ENCODE measurements at places on chromosomes 5 and 9. TPM values are rescaled to one million over a fixed set of nuclear protein-coding genes. Genes with fewer than 3 reads are reported as not detected.

PCDHA4 gene
- not detected for total RNA-seq

- peaks cover 4% of the 10 kb centered on the region for H3K27me3 ChIP-seq
- no peak for DNase-seq
- H3K4me1 ChIP-seq: no peaks in the 10 kb centered on the region
- H3K36me3 ChIP-seq: no peaks in the 10 kb centered on the region
These were observed 8.0 kb downstream of the MCC start for GRCh38 chr5:113480243-113480642.

PDE4D gene
- total RNA-seq: 171 TPM

PPP2R2B gene
- total RNA-seq: not detected

DNA sequence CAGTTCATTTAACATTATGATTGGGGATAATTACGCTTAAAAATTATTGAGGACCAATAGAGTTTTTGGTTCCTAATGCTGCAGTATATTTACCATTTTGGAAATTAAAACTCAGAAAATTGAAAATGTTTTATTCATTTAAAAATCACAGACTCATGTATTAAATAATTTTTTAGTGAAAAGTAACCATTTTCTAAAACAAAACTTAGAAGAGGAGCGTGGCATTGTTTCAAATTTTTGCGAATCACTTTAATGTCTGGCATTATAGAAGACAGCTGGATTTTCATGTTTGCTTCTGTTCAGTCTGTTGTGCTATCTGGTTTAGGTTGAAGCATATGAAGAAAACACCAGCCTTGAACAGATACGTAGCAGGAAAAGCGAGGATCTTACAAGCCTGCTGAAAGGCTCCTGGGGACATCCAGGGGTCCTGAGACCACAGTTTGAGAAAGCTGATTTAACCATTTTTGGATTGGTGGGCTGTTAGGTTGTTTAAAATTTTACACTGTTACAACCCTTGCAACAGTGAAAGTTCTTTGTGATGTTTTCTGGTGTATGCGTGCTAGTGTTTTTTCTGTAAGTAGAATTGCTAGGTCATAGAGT lies 1.6 kb downstream of the ZFYVE16 start:
- H3K27me3 ChIP-seq: no peaks in the 10 kb centered on the region
- no peak for DNase-seq
- no peak overlapping the region for H3K4me3 ChIP-seq
- no peaks in the 10 kb centered on the region for H3K36me3 ChIP-seq
- no peak overlapping the region for H3K27ac ChIP-seq

DNA sequence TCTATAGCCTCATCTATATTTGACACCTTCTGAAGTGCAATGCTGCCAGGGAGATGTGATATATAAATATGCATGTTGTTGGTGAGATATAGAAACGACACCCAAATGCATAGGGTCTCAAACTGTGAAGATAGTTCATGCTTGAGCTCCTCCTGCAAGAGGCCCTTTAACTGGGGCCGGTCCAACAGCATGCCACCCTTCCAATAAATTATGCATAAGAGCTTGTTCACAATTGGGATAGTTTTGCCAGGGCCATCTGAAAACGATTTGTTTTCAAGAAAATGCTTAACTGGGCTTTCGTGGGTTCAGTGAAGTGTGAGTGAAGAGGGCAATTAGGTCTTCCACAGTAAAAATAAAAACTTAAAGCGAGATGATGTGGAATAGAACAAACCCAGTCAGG lies 424.2 kb upstream of the WWC1 start:
- H3K27me3 ChIP-seq: no peaks in the 10 kb centered on the region
- H3K27ac ChIP-seq: no peak overlapping the region
- no peak for DNase-seq
- H3K4me1 ChIP-seq: no peaks in the 10 kb centered on the region
- no peak overlapping the region for H3K4me3 ChIP-seq

DNA sequence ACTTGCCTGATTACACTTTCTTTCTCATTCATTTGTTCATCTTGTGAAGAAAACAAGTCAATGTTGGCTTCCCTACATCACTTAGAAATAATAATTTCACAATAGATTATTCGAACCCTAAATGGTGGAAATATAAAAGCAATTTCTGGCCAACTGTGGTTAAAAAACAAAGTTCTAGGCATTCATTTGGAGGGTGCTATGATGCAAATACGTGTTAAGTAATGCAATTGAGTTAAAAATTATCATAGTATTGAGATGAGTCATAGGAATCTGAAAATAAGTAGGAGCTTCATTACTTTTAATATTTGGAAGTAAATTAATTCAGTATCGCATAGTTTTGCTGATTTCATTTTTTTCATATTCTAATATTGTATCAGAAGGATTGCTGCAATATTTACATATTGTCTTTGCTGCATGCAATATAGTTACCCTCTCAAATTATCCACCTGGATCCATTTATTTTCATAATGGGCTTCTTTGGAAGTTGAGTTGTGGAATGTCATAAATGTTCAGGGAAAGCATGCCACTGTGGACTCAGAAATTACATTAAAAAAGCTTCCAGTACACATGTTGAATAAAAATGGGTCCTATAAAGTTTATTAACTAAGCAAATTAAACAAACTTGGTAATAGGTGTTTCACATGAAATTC lies 647.7 kb upstream of the WWC1 start:
- no peaks in the 10 kb centered on the region for H3K27me3 ChIP-seq
- no peak overlapping the region for H3K27ac ChIP-seq
- H3K36me3 ChIP-seq: no peaks in the 10 kb centered on the region
- DNase-seq: no peak
- H3K4me3 ChIP-seq: no peak overlapping the region

DNA sequence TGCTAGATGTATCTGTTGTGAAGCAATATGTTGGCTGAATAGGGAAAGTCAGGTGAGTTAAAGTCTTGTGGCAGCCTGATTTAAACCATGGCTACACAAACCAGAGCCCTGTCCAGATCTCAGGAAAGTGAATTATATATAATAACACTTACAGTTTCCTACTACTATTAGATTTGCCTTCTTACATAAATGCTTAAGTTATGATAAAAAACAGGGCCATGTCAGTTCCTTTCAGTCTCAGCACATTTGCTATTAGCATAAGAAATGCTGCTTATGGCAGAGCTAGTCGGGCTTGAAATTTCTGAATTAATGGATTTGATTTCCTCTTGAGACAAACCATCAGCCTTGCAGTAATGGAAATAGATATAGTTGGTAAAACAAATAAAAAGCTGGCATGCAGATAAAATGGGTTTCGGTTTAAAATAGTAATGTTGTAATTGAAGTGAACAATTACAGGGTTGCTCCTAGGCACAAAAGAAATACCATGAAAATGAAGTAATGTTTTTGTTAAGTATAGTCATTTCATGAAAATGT lies 664.2 kb upstream of the ZNF608 start:
- peaks cover 23% of the 10 kb centered on the region for H3K4me1 ChIP-seq
- no peak overlapping the region for H3K4me3 ChIP-seq
- no peak overlapping the region for H3K27ac ChIP-seq
- H3K27me3 ChIP-seq: no peaks in the 10 kb centered on the region
- no peaks in the 10 kb centered on the region for H3K36me3 ChIP-seq

- no peak for DNase-seq
- H3K4me1 ChIP-seq: no peaks in the 10 kb centered on the region
- no peak overlapping the region for H3K4me3 ChIP-seq
- H3K36me3 ChIP-seq: no peaks in the 10 kb centered on the region
- H3K27me3 ChIP-seq: no peaks in the 10 kb centered on the region
- H3K27ac ChIP-seq: no peak overlapping the region
These were observed 72.9 kb downstream of the ARHGEF37 start for GRCh38 chr5:149654231-149654630.

TEK gene
- not detected for total RNA-seq

DNA sequence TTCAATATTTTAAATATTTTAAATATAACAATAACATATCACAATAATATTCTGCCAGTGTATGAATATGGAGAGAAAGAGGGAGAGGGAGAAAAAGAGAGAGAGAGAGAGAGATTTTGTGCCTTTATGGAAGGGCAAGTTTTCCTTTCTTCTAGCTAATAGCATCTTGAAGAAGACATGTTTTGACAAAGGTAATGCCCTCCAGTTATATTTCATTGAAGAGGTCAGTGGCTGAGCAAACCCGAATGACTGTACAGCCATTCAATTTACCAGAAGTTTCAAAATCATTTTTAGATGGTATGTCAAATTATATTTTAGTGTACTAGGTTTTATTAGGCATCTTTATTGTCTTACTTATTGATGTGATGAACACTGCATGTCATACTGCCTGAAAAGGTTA lies 139.3 kb downstream of the EMB start:
- no peak overlapping the region for H3K27ac ChIP-seq
- no peak overlapping the region for H3K4me3 ChIP-seq
- H3K36me3 ChIP-seq: no peaks in the 10 kb centered on the region
- no peak for DNase-seq
- peaks cover 5% of the 10 kb centered on the region for H3K4me1 ChIP-seq

Measured in B cell (primary cell).